NCI-H146 (cell line): ENCODE measurements at places on chromosomes 12 and 14.

GRCh38 chr14:41860586-41860985, 253.9 kb downstream of the LRFN5 start:
- no peak for DNase-seq

DNA sequence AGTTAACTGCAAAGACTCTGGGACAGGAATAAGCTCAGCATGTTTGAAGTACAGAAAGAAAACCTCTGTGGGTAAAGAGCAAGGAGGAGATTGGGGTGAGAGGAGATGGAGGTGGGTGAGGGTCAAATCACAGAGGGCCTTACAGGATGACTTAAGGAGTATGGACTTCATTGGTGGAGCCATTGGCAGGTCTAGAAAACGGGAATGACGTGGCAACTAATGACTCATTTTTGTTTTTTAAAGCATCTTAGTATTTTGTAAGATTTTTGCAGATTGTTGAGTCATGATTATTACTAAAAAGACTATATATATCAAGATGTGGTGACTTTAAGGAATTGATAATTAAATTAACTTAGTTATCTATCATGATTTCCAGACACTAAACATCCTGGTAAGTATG, 18.5 kb downstream of the UTP20 start:
- DNase-seq, result no peak

DNA sequence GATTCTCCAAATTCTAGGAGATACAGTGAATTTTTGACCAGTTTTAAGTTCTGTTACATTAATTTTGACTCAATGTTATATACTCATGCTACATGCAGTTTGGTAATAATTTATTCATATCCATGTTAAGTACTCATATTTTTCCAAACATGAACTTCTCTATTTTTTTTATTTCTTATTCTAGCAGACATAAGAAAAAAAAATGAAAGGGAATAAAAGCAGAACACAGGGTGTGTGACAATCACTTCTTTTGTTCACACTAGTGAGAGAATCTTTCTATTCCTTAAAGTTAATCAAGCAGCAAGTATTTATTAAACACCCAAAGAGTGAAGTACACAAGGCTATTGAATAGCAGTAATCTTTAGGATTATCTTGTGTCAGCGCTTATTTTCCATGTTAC, 171.1 kb upstream of the ATP2B1 start:
- no peak for DNase-seq

DNA sequence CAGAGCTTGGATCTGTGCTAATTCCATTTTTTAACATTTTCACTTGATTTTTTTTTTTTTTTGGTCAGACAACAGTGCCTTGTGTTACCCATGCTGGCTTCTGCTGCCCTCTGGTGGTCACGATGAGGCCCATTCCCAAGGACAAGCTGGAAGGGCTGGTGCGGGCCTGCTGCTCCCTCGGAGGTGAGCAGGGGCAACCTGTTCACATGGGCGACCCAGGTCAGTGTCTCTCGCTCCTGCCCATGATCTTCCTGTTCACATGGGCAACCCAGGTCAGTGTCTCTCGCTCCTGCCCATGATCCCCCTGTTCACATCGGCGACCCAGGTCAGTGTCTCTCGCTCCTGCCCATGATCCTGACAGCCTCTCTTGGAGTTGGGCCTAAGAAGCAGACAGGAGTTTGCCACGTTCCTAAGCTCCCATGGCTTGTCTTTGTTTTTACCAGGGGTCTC, 59.4 kb downstream of the DGLUCY start:
- peak; percentile 61 for DNase-seq

- no peak for DNase-seq
These were observed 89.6 kb downstream of the SCARB1 start for GRCh38 chr12:124774054-124774461.

GRCh38 chr12:39230086-39230485, 212.8 kb downstream of the KIF21A start:
- DNase-seq, result no peak

GRCh38 chr12:122024132-122024785, 2.6 kb downstream of the BCL7A start:
- DNase-seq, result no peak

DNA sequence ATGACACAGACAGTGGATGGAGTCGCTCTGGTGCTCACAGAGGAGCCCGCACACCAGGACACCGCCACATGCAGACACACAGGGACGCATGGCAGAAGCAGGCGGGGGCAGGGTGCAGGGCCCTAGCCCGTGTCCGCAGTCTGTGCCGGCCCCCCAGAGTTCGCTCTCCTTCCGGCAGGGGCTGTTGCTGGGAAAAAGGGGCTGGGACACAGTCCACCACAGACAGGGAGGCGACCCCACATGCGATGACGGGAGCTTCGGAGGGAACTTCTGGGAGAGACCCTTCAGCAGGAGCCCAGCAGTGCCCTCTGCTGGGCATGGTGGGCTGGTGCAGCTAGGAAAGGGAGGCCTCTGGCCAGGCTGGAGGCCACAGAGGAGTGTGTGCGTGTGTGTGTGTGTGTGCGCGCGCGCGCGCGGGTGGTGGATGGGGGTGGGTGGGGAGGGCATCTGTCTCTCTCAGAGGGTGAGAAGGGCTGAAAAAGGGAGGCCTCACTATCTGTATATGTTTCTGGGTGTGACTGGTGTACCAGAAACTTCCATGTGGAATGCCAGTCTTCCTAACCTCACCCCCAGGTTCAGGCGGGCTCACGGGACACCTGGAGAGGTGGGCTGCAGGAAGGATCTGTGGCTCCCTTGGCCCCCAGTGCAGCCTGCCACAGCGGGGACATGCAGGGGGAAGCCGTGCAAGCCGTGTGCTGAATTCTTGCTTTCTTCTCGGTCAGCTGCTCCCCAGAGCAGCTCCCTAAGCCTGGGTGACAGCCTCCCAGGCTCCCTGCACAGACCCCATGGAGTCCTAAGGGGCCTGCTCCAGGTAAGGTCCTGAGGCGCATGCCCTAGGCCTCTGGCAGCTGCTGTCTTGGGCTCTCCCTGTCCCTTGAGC, 60.7 kb downstream of the PLEKHG3 start:
- DNase-seq, result peak; percentile 76

- DNase-seq, result peak; percentile 3
These were observed 170.2 kb upstream of the FOXG1 start for GRCh38 chr14:28596391-28596790.

DNA sequence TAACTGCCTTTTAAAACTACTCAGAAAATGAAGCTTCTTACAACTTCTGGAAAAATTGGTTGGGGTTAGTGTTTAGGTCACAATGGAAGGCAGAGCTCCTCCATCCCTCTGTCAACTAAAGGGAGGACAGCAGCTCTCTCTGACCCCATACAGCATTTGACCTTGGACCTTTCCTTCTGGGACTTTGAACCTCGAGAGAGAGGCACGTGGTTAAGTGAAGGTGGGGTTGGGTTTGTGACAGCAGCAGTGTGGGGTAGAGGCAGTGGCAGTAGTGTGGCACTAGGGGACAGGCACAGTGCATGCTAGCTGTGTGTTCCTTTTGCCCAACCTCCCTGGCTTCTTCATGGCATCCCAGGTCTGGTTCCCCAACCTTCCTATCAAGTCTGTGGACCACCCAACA, 9.4 kb upstream of the C12orf75 start:
- peak; percentile 19 for DNase-seq

- DNase-seq, result no peak
These were observed 23.6 kb downstream of the KCNMB4 start for GRCh38 chr12:70389678-70390077.

DNA sequence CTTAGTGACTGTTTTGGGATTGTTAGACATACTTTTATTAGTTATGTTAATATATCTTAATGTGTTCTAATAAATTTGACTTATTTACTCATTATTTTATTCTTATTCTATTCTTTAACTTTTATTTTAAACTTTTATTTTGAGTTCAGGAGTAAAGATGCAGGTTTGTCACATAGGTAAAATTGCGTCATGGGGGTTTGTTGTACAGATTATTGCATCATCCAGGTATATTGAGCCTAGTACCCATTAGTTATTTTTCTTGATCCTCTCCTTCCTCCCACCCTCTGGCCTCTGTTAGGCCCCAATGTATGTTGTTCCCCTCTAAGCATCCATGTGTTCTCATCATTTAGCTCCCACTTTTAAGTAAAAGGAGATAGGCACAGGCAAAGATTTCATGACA, 495.5 kb downstream of the MDGA2 start:
- no peak for DNase-seq

DNA sequence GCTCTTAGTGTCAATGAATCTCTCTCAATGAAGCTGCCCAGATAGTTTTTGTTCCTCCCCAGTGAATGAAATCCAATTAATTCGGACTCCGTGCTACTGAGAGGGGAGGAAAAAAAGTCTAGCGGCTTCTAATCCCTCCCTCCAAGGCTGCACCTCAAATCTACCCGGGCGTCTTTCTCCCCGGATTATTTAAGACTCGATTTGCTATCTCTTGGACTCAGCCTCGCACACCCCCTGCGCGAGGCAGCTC, 134 bp downstream of the DUSP6 start:
- no peak for DNase-seq

- DNase-seq, result no peak
These were observed 882.3 kb downstream of the RPS29 start for GRCh38 chr14:48703728-48704467.

DNA sequence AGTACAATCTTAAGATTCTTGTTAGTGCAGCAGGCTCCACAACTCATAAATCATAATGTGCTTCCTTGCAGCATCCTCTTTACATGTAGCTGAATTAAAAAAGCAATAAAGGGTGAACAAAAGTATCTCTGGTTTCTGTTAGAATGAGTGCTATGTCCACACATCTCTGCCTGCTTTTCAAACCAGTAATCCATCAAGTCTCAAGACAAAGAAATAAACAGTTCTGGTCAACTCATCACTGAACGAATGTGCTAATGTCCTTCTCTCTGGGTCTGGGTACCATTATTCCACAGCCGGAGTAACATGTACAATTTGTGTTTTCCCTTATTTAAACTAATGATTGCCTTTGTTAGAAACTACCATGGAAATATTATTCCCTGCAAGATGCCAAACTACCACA, 273.0 kb upstream of the USP15 start:
- DNase-seq, result no peak

GRCh38 chr12:104143918-104144317, 5.9 kb upstream of the NFYB start:
- no peak for DNase-seq

DNA sequence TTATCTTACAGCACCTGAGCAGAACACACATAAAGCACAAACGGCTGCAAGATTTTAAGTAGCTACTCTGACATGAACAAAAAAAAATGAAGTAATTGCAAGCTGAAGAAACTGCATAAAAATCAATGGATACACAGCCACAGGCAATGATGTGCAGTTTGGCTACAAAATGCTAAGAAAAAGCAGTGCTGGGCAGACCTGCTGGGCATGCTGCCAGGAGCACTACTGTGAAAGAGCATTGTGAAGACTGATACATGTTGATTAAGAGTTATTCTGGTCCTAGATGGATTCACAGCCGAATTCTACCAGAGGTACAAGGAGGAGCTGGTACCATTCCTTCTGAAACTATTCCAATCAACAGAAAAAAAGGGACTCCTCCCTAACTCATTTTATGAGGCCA, 20.1 kb upstream of the RTN1 start:
- no peak for DNase-seq

DNA sequence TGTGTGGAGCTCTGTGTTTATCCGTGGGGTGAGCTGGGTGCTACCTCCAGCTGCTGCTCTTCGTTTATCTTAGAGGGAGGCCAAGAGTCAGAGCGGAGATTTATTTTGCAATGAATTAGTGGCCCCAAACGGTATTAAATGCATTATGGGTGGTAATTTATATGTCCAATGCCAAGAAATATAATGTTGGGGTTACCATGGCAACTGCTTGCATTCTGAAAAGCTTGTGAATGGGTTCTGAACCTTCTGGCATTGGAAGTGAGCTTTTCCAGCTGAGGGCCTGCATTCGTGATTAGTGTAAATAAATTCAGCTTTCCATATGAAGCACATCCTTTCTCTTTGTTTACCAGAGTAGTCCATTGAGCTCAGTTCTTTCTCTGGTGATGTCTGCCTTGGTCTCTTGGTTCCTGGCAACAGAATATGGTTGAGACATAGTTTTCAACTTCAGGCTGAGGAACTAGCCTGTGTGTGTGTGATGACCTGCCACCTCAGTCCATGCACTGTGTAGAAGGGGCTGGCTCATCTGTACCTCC, 51.8 kb downstream of the TRAF3 start:
- DNase-seq, result peak; percentile 27

DNA sequence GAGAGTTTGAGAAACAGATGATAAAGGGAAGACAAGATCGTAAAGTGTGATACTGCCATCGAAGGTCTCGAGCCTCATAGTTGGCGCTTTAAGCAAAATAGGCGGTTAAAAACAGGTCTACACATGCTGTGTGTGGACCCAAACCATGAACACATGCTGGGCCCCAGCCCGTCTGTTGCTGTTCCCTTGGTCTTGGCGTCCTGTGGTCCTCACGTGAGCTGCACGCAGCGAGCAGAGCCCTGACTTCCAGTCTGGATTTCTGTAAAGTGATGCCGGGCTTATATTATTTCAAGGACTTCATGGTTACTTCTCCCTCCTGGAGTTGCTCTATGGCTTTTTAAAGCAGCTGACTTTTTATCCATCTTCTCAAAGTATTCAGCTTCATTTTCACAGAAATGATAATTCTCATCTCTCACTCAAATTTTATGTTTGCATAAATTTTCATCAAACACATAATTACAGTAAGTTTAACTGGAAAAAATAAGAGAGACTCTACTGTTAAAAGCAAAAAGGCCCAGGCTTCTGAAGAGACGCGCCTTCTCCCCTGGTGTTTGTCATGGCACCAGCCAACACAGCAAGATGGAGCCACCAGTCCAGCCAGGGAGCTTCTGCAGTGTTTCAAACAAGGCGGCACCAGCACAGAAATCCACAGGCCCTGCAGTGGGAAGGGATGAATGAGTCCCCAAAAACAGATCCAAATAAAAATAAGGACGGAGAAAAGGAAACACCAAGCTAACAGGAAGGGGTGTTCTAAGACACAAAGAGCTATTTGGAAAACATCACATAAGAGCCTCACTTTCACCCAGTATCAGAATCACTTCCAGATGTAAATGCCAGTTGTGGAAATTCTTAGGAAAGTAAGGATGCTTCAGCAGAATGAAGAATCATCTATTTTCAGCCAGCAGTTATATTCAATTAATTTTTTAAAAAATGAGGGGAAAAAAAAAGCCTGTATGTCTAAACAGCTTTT, 24.9 kb downstream of the SFSWAP start:
- DNase-seq, result no peak

DNA sequence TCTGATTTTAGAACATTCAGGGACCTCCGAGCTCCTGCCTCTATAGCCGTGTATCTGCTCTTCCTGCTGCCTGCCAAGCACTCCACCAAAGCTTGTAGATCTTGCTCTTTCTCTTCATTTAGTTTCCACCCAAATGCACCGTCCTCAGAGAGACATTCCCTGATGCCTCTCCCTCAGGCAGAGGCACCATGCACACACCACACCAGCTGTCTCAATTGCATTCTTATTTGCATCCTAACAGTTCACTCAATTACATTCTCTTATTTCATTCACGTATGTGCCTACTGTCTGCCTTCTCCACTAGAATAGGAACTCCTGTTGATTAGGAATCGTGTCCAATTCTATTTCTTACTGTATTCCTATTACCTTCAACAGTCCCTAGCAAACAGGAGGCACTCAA, 845.4 kb upstream of the TMEM132C start:
- DNase-seq, result no peak

DNA sequence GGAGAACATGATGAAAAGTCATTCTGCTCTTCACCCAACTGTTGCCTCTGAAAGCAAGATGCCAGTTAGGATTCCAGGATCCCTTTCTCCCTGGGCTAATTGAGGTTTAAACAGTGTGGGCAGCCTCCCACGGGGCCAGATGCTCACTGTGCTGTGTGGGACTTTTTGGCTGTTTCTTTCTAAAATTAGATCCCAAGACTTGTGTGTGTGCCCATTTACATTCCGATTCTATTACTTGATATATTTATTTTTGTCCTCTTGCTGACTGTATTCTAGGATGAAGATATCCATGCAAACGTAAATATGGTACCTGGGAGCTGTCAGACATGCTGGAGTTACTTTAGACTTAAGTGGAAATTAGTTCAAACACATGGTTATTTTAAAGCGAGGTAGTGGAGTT, 6.2 kb downstream of the IFT43 start:
- no peak for DNase-seq
